Suppressor macrophage treated with lipopolysaccharide for 1 hour (primary cell): ENCODE measurements at places on chromosomes 3 and 15.

GRCh38 chr3:172359231-172359630, 89.0 kb downstream of the GHSR start:
- DNase-seq, result no peak

GRCh38 chr15:43106486-43106829, 620 bp upstream of the UBR1 start:
- DNase-seq, result no peak

GRCh38 chr3:37214076-37214475, 39.7 kb upstream of the LRRFIP2 start:
- DNase-seq, result no peak

DNA sequence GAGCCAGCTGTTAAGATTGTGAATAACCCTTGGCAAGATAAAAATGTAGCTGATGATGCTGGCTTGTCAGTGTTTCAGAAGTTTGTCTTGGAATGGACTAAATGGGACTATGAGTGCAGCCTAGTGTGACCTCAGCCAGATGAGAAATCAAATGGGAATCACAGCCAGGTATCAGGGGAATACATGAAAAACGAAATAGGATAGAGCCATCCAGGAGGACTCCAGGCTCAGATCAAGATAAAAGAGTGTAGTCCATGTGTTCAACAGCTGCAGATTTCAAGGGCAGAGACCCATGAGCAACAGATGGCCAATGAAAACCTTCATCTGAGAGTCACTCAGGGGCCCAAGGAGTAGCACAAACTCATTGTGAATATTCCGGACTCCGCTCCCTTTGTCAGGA, 1080.9 kb upstream of the CADM2 start:
- no peak for DNase-seq

GRCh38 chr3:105365081-105365390, 1.7 kb upstream of the ALCAM start:
- no peak for DNase-seq

GRCh38 chr3:145760036-145760435, 400.9 kb downstream of the PLOD2 start:
- no peak for DNase-seq

- DNase-seq, result peak; percentile 50
Measured at GRCh38 chr3:128488991-128489673, 3.9 kb downstream of the GATA2 start.

- no peak for DNase-seq
Measured at GRCh38 chr15:49877117-49877872, 241.7 kb downstream of the ATP8B4 start.

GRCh38 chr15:27101982-27102381, 131.0 kb downstream of the GABRG3 start:
- DNase-seq, result no peak

DNA sequence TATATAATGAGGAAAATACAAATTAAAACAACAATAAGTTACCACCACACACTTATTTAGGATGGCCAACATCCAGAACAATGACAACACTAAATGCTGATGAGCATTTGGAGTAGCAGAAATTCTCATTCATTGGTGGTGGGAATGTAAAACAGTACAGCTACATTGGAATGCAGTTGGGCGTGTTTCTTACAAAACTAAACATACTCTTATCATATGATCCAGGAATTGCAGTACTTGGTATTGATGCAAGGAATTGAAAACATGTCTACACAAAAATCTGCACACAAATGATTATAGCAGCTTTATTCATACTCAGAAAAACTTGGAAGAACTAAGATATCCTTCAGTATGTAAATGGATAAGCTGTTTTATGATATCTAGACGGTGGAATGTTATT, 594.2 kb downstream of the ZBBX start:
- no peak for DNase-seq

DNA sequence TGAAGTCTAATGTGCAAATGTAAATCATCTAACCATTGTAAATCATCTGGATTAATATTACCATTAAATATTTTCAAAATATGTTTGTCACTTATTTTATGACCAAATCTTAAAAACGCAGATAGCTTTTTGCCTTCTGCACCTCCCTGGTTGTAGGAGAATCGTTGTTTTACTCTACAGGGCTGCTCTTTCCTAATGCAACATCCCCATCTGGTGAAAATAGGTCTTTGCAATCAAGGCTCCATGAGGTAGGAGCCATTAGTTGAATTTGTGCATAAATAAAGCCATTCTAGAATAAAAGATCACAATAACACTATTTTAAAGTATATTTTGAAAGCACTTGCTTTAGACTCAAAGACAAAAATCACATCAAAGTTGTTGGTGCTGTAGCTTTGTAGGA, 535.6 kb upstream of the AGTR1 start:
- no peak for DNase-seq

DNA sequence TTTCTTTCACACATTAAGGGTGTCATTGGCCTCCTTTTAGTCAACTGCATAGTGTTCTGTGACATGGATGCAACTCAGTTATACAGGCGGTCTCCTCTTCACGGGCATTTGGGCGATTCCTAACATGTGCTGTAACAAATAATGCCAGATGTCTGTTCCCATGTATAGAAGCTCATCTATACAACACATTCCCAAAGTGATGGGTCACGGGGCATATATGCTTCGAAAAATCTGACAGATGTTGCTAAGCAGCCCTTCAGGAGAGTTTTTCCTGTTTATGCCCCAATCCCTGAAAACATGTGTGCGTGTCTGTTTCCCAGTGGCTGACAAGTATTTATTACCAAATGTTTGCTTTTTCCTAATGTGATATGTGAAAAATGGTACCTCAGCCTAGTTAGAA, 25.8 kb downstream of the LRRK1 start:
- DNase-seq, result no peak

DNA sequence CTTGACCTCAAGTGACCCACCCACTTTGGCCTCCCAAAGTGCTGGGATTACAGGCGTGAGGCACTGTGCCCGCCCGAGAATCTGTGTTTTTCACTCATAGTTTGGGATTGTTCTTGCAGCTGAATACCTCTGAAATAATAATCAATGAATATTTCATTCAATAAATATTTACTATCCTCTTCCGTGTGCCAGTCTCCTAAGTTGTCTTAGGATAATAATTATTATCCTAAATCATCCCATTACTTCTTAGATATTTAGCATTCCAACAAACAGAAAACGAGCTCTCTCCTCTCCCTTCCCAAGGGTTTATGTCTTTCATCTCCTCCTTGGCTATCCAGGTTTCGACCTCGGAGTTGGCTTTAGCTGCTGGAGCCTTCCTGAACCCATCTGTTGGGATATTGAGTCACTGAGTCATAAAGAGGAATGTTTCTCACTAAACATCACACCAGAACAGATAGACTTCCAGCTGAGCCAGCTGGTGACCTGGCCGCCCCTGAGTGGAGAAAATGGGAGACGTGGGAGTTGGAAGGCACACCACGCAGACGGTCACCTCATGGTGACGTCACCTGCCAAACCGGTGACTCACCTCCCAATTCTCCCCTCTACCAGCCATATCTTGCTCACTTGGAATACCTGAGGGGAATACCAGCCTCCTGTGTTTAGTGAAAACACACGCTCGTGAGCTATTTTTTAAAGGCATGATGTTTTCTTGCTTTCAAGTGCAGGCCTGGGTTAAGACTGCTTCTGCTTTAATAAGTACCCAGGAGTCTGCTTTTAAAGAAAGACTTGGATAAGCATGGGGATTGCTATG, 43.9 kb downstream of the BHLHE40 start:
- DNase-seq, result peak; percentile 55

DNA sequence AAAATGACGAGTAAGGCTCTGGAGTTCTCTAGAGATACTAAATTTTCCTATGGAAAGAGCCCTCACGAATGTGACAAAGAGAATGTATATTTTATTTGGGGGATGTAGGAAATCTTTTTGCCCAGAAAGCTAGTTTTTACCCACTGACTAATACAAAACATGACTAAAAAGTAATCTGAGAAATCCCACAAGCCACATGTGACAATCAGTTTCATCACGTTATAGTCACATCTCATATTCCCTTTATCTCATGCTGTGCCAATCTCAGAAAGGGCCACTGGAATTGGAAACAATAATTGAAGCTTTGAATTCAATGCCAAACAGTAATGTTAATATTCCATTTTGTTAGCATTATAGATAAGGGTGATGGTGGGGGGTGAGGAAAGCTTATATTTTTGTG, 509.0 kb upstream of the GOLIM4 start:
- DNase-seq, result no peak

DNA sequence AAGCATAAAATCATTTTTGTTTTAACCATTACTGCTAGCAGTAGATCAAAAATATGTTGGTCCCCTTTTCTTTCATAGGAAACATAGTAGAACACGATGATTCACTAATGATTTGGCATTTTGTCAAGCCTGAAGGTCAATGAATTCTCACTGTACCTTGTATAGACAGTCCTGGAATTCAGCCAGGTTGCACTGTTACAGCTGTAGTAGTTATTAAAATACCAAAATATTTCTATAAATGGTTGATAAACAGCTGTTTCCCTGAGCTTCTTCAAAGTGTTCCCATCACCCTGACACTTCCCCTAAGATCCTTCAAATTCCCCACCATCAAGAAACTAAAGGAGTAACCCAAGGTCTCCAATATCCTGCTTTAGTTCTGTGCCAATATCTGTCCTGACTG, 200.9 kb downstream of the ATP8B4 start:
- DNase-seq, result no peak

DNA sequence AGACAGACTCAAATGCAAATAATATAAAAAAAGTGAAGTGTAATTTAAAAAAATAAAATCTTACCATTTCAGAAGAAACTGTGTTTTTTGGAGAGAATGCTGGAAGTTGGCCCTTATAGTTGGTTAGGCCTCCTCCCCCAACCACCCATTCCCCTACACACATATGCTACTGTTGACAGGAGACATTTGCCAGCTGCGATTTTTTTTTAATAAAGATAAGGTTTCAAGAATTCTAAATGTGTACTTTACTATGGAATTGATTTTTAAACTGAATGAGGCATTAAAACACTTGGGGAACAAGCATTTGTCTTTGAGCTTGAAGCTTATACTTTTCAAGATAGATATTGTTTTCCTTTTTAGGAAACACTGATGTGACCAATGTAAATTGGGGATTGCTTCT, 4.4 kb upstream of the SSR3 start:
- no peak for DNase-seq

DNA sequence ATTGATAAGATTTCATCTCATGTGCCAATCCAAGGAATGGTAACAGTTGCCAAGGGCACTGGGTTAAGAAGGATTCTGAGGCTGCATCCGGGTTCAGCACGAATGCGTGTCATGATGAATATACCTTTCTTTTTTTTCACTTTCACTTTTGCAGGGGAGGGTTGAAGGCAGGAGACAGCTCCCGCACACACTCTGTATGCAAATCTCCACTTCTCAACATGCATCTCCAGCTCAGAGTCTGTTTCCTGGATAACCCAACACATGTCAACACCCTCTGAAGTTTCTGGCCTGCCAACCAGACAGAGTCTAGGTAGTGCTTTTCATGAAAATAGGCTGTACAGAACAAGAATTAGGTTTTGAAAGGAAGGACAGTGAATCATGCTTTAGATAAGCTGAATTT, 21.6 kb downstream of the B4GALT4 start:
- no peak for DNase-seq

DNA sequence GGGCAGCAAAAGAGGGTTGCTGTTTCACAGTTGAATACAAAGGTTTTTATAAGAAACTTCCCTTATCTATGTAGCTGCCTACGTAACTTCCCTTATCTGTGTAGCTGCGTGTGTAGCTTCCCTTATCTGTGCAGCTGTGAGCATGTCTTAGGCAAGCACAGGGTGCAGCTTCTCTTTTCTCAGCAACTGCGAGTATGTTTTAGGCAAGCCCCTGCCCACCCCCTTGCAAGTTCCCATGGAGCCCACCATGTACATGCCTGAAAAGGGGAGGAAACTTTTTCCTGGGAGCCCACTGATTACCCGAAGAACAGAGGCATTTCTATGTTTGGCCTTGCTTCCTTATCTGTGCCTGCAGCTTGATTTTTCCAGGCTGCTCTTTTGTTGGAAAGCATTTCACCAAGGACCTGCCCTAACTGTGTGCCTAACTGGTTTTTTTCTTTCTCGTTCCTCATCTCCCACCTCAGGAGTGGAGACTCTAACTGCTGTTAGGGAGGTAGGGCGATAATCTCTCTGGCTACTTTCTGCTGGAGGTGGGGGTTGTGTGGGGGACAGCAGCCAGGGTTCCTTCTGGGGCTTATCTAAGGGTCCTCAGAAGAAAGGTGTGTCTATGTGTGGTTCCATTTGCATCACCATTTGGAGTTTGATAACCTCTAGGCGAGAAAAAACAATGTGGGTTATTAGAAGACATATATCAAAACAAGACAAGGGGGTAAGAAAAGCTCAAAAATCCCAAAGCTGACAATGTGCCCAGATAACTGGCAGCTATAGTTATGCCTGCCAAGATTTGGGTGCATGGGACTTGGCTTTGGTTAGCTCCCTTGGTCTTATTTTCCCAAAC, 26.0 kb downstream of the SORD start:
- peak; percentile 80 for DNase-seq

- no peak for DNase-seq
Measured at GRCh38 chr3:64911138-64911537, 223.3 kb upstream of the ADAMTS9 start.

- no peak for DNase-seq
Measured at GRCh38 chr3:69698728-69699127, 40.5 kb upstream of the MITF start.

- DNase-seq, result no peak
Measured at GRCh38 chr15:61171209-61171608, 57.9 kb downstream of the RORA start.

GRCh38 chr3:53807117-53807810, 39.0 kb downstream of the CHDH start:
- DNase-seq, result no peak

GRCh38 chr15:83700082-83700481, 46.2 kb downstream of the ADAMTSL3 start:
- DNase-seq, result no peak

DNA sequence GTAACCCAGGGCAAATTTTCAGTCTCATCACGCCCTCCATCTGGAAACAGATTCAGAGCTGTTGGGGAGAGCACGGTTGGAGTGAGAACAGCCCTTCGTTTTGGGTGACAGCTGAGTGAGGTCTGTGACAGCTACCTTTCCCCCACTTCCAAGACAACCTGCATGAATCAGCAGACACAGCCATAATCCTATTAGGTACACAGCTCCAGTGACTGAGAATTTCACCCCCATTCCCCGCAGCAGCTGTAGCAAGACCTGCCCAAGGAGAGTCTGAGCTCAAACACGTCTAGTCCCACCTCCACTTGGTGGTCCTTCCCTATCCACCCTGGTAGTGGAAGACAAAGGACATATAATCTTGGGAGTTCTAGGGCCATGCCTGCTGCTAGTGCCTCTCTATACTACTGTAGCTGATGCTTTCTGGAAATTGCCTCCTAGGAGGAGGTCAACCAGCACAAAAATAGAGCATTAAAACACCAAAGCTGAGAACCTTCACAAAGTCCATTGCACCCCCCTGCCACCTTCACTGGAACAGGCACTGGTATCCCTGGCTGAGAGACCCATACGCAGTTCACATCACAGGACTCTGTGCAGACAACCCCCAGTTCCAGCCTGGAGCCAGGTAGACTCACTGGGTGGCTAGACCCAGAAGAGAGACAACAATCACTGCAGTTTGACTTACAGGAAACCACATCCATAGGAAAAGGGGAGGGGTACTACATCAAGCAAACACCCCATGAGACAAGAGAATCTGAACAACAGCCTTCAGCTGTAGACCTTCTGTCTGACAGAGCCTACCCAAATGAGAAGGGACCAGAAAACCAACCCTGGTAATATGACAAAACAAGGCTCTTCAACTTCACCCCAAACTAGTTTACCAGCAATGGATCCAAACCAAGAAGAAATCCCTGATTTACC, 448.6 kb upstream of the CBLB start:
- DNase-seq, result no peak

GRCh38 chr3:56754741-56755417, 46.9 kb downstream of the ARHGEF3 start:
- peak; percentile 39 for DNase-seq
